Activated CD8-positive, alpha-beta memory T cell treated with anti-CD3 and anti-CD28 coated beads for 4 hours (primary cell): ENCODE measurements at places on chromosomes 11 and 22.

DNA sequence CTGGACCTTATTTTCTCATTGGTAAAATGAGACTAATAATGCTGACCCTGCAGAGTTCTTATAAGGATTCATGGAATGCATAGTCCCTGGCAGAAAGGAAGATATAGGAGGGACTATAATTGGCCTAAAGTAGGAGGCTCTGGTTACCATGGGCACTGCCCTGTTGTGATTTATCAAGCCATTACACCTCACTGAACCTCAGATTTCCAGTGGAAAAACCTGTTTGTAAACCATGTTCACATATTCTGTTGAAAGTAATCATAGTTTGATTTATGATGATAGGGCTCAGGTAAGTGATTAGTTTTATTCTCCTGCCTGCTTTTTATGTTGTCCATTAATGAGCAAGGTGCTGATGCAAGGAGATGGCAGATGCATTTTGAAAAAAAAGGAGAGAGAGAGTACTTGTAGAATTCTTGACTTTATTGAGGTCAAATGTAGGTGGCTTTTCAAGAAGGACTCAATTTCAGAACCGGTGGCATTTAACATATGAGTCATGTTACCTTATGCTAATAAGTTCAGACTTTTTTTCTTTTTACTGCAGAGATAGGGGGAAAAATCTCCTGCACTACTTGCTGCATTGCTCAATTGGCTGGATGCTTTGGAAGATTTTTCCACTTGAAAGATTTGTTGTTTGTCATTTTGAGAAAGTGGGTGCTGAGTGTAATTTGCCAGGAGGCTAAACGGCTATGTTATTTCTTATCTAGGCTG, 14.6 kb downstream of the NF2 start:
- DNase-seq = no peak

GRCh38 chr11:78344676-78345075, 72.9 kb downstream of the GAB2 start:
- no peak for DNase-seq

- DNase-seq = no peak
Observed at GRCh38 chr11:8323161-8323935, 59.7 kb upstream of the LMO1 start.

GRCh38 chr11:47518212-47518964, 34.5 kb downstream of the CELF1 start:
- no peak for DNase-seq

- DNase-seq = no peak
Observed at GRCh38 chr11:4826425-4826824, 5.3 kb downstream of the OR51F2 start.

DNA sequence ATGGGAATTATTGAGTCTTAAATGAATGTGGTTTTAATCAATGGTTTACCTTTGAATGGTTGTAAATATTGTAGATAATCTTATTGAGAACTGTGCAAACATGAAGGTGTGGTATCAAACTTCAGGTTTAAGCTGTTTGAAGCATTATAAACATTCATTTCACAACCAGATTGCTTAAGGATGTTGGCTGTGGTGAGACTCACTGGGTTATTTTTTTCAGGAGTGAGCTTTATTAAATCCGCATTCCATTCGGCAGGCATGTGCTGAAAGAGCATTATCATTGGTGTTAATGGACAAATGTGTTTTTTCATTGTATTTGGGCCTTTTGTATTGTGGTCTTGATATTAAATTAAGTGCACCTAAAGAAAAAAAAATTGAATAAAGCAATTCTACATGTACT, 9.7 kb downstream of the MMP3 start:
- no peak for DNase-seq

DNA sequence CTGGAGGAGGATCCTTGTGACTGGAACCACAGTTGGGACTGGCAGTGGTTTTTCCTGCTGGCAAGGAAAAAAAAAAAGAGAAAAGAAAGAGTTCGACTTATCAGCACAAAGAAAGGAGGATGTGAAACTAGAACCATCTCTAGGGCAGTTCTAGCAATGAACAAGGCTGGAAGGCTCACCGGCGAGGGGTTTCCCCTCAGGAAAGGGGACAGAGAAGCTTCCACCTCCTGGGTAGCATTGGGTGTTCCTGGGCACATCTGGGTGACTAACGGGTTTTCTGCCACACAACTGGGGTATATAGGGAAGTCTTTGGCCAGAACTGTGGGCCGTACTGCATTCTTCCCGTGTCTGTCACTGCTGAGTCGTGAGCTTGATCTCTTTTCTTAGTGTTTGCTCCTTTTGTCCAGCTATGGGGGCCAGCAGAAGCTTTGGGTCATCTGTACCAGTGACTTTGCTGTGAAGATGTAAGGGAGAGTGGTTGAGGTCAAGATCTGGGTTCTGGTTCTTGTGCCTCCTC, 109.4 kb upstream of the OR4B1 start:
- DNase-seq = no peak

GRCh38 chr11:118947091-118947490, 9.0 kb upstream of the UPK2 start:
- no peak for DNase-seq

DNA sequence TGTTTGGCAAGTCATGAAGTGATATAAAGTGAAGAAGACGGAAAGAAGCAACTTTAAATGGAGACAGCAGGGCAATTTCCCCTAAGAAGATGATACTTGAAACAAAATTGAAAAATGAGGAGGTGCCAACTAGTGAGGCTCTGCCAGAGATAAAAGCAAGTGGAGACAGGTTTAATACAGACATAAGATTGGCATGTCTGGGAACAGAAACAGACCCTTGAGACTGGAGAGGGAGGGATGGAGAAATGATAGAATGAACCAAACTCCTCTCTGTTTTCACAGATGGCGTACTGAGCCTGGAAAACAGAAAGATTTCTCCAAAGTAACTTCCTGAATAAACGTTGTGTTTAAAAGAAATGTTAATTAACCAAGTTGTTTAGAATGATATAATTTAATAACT, 354.5 kb upstream of the ANO5 start:
- no peak for DNase-seq

DNA sequence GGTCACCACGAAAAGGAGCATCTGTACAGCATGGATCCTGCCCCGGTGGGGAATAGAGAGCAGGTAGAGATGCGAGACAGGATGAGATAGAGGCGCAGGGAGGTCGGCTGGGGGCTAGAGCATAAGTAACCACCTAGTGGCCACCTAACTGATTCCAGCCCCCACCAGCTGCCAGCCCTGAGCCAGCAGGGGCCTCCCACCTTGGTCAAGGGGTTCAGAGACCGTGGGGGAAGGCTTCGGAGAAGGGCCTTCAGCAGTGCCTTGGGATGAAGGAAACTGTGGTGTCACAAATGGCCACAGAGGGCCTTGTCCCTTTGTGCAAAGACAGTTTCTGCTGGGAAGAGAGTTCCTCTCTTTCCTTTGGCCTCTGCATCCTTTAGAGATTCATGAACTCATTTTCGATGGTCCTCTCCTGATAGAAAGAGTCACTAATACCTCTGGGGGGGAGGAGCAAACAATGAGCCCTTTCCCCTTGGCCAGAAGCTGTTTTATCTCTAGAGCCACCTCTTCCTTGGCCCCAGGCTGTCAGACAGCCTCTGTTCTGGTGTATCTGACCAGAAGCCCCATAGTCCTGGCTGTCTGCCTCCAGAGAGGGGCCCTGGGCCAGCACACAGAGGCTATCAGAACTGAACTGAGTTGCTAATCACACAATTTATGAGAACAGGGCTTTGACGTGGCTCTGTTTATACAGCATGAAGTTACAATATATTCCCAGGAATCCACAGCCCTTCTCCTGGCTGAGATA, 146.0 kb downstream of the PARVA start:
- DNase-seq = no peak

- no peak for DNase-seq
Observed at GRCh38 chr11:60396799-60397198, 540 bp downstream of the MS4A14 start.

DNA sequence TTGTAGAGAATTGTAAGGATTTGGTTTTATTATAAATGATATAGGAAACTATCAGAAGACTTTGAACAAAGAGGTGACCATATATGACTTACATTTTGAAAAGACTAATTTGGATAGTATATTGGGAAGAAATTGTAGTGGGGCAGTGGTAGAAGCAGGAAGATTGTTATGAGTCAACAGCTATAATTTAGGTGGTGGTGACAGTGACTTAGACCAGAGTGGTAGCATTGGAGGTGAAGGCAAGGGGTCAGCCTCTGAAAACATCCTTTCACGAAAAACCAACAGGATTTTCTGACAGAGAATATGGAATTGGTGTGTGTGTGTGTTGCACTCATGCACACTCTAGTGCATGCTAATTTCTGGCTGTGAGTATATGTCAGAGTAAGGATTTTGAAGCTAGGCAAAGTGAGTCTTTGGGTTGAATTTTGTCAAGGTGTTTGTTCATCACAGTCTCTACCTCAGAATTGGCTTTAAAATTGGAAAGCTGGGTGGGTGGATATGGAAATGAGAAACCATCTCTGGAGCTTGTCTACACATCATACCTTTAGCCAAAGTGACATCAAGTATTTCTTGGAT, 8.2 kb upstream of the HBE1 start:
- DNase-seq = no peak

DNA sequence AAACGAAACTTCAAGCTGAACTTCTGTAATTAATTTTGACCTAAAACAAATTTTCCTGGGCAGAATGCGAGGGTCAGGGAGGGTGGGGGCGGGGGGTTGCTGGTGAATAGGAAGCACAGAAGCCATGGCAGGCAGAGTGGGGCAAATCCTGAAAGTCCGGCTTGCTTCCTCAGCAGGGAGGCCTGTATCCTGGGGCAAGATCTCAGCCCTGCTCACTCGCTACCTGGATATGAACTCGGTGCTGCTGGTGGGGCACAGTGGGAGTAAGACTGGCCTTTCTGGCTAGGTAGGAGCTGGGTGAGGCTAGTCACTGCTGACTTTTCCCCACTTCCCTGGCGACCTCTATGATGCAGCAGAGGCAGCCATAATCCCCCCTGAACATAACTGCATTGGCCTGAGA, 168.9 kb upstream of the CHORDC1 start:
- DNase-seq = no peak

- no peak for DNase-seq
Observed at GRCh38 chr11:19349340-19350025, 108.7 kb upstream of the E2F8 start.
